ENCODE measurements at places on chromosomes 5 and 9. TPM values are rescaled to one million over a fixed set of nuclear protein-coding genes. Genes with fewer than 3 reads are reported as not detected.

DNA sequence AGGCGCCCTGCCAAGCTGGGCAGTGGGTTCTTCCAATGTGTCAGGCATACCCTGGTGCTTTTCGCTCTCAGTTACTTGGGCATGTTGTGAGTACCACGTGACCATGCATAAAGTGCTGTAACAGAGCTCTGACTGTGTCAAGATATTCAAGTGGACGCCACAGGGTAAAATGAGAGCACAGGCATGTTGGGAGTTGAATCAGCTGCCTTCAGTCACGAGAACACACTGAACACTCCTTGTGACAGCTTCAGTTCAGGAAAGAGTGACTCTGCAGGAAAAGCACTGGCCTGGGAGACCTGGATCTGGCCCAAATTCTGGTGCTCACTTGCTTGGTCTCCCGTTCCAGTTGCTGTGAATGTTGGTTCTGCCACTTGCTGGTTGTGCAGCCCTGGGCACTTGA lies 5.1 kb downstream of the MLANA start:
- peaks cover 2% of the 10 kb centered on the region for H3K36me3 ChIP-seq
- no peaks in the 10 kb centered on the region for H3K27me3 ChIP-seq
- no peak for DNase-seq
- no peak overlapping the region for H3K4me3 ChIP-seq
- no peaks in the 10 kb centered on the region for H3K4me1 ChIP-seq

- H3K36me3 ChIP-seq = no peaks in the 10 kb centered on the region
- DNase-seq = no peak
- no peak overlapping the region for H3K4me3 ChIP-seq
These were observed 27.6 kb downstream of the SNCAIP start for GRCh38 chr5:122339591-122339990.

GRCh38 chr5:77358255-77359205 lies 133.6 kb downstream of the WDR41 start:
- no peaks in the 10 kb centered on the region for H3K4me1 ChIP-seq
- no peaks in the 10 kb centered on the region for H3K27me3 ChIP-seq
- peak; percentile 73 for DNase-seq

GRCh38 chr5:99827136-99827535 lies 708.0 kb upstream of the FAM174A start:
- no peaks in the 10 kb centered on the region for H3K27me3 ChIP-seq
- H3K27ac ChIP-seq = no peak overlapping the region
- no peak overlapping the region for H3K4me3 ChIP-seq
- no peaks in the 10 kb centered on the region for H3K4me1 ChIP-seq
- DNase-seq = no peak

DNA sequence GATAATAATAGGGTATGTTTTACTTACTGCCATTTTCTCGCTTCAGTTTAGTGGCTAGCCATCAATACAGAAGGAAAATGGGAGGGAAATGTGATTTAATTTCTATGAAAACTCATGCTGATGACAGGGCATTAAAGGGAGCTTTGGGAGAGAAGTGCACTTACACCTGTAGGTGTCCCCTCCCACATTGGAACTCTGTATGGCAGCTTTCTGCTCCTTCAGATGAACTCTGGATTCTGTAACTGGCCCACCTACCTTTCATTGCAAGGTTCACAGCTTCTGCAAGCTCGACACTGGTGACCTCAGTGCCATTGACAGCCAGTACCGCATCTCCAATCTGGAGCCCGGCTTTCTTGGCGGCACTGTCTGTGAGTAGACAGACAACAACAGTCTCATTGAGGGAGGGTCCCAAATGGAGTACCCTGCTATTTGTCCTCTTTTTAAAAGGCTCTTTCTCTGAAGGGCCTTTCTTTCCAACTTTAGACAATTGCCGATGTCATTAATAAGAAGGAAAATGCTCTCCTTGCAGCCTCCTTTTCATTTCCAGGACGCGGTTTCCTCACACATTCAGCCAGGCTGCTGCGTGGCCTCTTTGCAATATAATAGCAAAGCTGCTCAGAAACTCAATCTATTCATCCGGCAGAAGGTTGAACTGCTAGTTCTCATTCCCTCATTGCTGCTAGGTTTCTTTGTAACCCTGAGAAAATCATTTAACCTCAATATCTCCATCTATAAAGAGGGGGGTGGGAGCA lies 63.6 kb downstream of the NUDT12 start:
- H3K4me3 ChIP-seq = no peak overlapping the region
- H3K27ac ChIP-seq = no peak overlapping the region
- DNase-seq = no peak
- H3K36me3 ChIP-seq = no peaks in the 10 kb centered on the region

Gene UNC13B
- total RNA-seq = 94.9 TPM
